CD4-positive, CD25-positive, alpha-beta regulatory T cell (primary cell): ENCODE measurements at places on chromosomes 2 and 18. TPM values are rescaled to one million over a fixed set of nuclear protein-coding genes. Genes with fewer than 3 reads are reported as not detected.
A peak's percentile ranks its signal among the peaks of the same experiment; 100 is the strongest.

Gene KCNG2
- total RNA-seq, result not detected

- peaks cover 33% of the 10 kb centered on the region for H3K36me3 ChIP-seq
- no peak overlapping the region for H3K4me3 ChIP-seq
- no peak for DNase-seq
- H3K27me3 ChIP-seq, result no peaks in the 10 kb centered on the region
- H3K27ac ChIP-seq, result no peak overlapping the region
- H3K4me1 ChIP-seq, result no peaks in the 10 kb centered on the region
Observed at GRCh38 chr2:99444222-99444621, 45.6 kb downstream of the REV1 start.

- H3K27me3 ChIP-seq, result no peaks in the 10 kb centered on the region
- H3K4me3 ChIP-seq, result no peak overlapping the region
- no peak for DNase-seq
- no peak overlapping the region for H3K27ac ChIP-seq
Observed at GRCh38 chr2:134681201-134681600, 37.6 kb downstream of the TMEM163 start.

DNA sequence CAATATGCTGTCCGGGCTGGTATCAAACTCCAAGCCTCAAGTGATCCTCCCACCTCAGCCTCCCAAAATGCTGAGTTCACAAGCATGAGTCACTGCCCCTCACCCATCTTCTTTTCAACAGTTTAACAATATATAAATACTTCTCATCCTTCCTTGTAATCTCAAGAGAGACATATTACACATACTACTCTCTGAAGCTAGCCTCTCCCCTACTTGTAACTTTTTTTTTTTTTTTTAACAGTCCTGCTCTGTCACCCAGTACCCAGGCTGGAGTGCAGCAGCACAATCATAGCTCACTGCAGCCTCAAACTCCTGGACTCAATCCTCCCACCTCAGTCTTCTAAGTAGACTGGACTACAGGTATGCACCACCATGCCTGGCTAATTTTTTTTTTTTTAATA is 5.7 kb downstream of the GFPT1 start:
- no peaks in the 10 kb centered on the region for H3K36me3 ChIP-seq
- no peaks in the 10 kb centered on the region for H3K27me3 ChIP-seq
- no peak overlapping the region for H3K27ac ChIP-seq
- H3K4me3 ChIP-seq, result no peak overlapping the region

Gene DNAH6
- 0.52 TPM for total RNA-seq

DNA sequence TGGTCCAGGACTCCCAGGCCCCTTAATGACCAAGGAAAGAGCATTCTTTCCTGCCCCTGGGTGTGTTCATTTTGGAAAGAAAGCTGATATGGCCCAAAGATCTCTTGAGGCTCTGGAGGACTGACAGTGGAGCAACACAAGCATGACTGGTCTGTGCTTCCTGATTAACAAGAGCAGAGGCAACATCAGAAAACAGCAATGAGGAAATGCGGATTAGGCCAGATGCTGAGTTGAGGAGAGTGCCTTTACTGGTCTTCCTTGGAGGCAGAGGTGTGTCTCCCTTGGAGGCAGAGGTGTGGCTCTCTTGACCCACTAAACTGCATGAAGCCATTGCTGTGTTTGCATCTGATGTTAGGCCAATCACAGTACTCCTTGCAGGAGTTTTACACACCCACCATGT is 19.9 kb downstream of the IL36B start:
- H3K27me3 ChIP-seq, result peaks cover 14% of the 10 kb centered on the region
- H3K4me1 ChIP-seq, result no peaks in the 10 kb centered on the region
- no peak for DNase-seq

DNA sequence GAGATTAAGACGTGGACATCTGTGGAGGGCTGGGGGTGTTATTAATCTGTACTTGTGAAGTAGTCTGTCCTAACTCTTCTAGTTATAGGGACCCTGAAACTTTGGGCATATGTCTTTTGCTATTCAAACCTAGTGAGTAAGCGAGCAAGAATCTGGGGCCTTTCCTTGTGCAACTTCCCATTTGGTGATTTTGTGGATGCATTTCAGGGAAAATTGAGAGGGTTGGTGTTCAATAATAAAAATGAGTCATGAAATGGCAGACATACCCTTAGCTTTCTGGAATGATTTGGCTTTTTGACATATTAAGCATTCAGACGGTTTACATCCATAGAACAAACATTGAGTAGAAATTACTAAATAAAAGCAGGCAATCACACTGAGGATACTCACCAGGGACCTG is 17.0 kb downstream of the COL4A4 start:
- no peaks in the 10 kb centered on the region for H3K4me1 ChIP-seq
- no peaks in the 10 kb centered on the region for H3K36me3 ChIP-seq
- no peak overlapping the region for H3K27ac ChIP-seq
- H3K4me3 ChIP-seq, result no peak overlapping the region
- no peak for DNase-seq

- H3K4me3 ChIP-seq, result peak overlapping the region; percentile 45
- DNase-seq, result no peak
- peaks cover 4% of the 10 kb centered on the region for H3K4me1 ChIP-seq
- no peaks in the 10 kb centered on the region for H3K36me3 ChIP-seq
- H3K27me3 ChIP-seq, result no peaks in the 10 kb centered on the region
Observed at GRCh38 chr2:44578471-44579093, 216.8 kb downstream of the CAMKMT start.

GRCh38 chr2:215652388-215652787 is 216.5 kb upstream of the FN1 start:
- H3K27me3 ChIP-seq, result no peaks in the 10 kb centered on the region
- DNase-seq, result no peak
- H3K36me3 ChIP-seq, result no peaks in the 10 kb centered on the region
- no peaks in the 10 kb centered on the region for H3K4me1 ChIP-seq
- no peak overlapping the region for H3K27ac ChIP-seq

DNA sequence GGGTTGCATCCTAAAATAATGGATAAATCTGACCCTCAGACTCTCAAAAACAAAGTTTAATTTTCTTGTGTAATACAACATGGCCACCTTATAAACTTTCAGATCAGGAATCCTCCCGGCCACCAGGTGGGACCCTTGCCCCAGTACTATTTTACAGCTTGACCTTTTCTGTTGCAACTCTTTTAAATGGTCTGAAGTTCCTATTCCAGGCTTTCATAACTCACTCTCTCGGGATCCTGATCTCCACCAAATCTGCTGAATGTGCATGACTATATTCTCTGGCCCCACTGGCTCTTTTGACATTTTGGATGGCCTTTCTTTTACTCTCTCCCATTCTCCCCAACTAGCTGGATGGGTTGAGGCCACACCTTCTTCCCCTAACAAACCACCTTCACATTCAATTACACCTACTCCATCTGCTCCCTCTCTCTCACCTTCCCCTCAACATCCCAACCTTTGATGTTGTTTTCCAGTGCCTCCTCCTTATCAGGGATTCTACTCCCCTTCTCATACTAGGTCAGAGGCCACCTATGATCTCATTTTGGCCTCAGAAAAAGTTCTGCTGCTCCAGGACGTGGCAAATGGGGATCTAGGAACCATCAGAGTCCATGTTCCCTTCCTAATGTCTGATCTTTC is 70.8 kb downstream of the SESTD1 start:
- H3K4me1 ChIP-seq, result no peaks in the 10 kb centered on the region
- no peak for DNase-seq
- no peak overlapping the region for H3K27ac ChIP-seq
- H3K4me3 ChIP-seq, result no peak overlapping the region

Gene ABCG8
- not detected for total RNA-seq

DNA sequence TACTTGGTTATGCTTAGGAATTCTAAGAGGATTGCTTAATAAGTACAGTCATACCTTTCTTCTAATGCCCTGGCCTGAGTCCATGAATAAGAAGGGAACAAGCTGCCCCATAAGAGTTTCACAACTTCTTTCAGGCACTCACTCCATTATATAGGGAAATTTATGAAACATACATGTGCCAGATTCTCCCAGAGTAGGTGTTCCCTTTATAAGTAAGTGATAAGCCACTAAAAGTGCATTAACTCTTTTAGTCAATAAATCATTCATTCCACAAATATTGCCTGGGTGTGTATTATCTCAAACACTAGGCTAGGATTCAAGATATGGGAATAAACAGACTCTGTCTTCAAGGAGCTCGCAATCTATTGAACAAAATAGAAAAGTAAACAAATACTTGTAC is 84.5 kb upstream of the RBBP8 start:
- H3K27me3 ChIP-seq, result peaks cover 3% of the 10 kb centered on the region
- H3K27ac ChIP-seq, result no peak overlapping the region
- DNase-seq, result no peak
- no peaks in the 10 kb centered on the region for H3K36me3 ChIP-seq
- H3K4me3 ChIP-seq, result no peak overlapping the region

DNA sequence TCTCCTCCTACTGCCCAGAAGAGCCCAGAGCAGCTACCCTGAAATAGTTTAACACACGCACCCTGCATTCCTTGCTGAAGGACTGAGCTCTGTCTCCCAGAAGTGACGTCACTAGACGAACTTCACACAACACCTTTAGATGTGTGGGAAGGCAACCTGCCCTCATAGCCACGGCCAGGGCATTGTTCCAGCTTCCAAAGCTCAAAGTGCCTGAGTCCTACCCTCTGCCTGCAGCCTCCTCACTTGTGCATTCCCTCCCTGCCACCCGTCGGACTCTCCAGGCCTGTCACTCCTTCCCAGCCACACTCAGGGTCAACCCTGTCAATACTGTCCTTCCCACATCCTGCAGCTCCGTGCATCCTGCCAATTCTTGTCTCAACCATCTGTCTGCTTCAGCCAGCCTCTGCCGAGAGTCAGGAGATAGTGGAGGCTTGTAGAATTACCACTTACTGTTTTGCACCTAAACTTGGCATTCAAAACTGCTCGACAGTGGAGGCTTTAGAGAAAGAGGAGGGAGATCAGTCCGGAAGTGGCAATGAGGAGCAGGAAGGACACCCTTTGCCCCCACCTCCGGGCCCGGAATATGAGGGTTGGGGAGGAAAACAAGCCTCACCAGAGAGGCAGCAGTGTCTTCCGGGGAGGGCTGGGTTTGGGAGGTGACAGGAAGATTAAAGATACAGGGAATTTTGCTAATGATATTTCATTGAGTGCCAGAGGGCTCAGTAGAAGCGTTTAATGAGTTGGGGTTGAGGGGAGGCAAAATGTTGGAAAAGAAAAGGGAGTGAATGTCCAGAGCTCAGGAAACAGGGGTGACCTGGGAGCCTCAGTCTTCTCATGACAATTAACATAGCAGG is 72.3 kb upstream of the ATG16L1 start:
- H3K4me1 ChIP-seq, result no peaks in the 10 kb centered on the region
- no peak overlapping the region for H3K4me3 ChIP-seq
- no peaks in the 10 kb centered on the region for H3K27me3 ChIP-seq
- no peak for DNase-seq

- no peaks in the 10 kb centered on the region for H3K4me1 ChIP-seq
- no peaks in the 10 kb centered on the region for H3K36me3 ChIP-seq
- no peaks in the 10 kb centered on the region for H3K27me3 ChIP-seq
- no peak overlapping the region for H3K4me3 ChIP-seq
- H3K27ac ChIP-seq, result no peak overlapping the region
- DNase-seq, result peak; percentile 39
Observed at GRCh38 chr18:31555971-31556747, 35.5 kb upstream of the TTR start.

- DNase-seq, result no peak
- no peaks in the 10 kb centered on the region for H3K36me3 ChIP-seq
- H3K4me3 ChIP-seq, result no peak overlapping the region
Observed at GRCh38 chr18:66833646-66834045, 229.8 kb upstream of the CDH19 start.

DNA sequence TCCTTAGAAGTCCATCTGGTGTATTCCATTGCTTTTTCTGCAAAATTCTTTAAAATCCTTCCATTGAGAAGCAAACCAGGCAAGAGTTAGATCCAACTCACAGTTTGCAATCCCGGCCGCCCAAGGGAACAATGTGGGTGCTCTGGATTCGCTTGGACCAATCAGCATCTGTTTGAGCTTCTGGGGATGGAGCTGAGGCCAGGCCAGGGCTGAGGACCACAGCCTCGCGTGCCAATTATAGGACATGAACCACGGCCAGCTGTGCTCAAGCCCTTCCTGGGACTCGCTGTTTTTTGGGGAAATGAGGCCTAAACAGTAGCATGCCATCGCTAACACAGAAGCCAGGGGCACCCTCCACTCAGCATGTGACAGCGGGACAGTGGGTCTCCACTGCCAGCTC is 270.8 kb downstream of the HDAC4 start:
- H3K36me3 ChIP-seq, result peaks cover 96% of the 10 kb centered on the region
- H3K4me3 ChIP-seq, result no peak overlapping the region
- DNase-seq, result no peak
- no peaks in the 10 kb centered on the region for H3K4me1 ChIP-seq

Gene DSG2
- 0.10 TPM for total RNA-seq

DNA sequence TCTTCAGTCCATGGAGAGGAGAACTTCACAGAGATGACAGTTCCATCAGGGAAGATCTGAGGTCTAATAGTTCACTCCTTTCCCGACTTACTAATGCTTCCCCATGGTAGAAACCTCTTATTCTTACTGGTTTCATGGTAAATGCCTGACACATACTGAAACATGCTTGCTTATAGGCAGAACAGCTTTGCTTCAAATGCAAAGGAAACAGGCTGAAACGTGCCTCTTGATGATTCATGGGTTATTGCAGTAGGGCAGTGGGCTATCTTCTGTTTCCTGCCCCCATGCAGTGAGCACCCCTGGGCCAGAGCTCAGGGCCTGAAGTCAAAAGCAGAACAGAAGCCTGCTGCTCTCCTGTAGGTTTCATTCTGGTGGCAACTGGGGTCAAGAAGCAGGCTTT is 223.5 kb downstream of the RDH14 start:
- no peaks in the 10 kb centered on the region for H3K36me3 ChIP-seq
- no peak overlapping the region for H3K4me3 ChIP-seq
- H3K27me3 ChIP-seq, result peaks cover 2% of the 10 kb centered on the region
- H3K27ac ChIP-seq, result no peak overlapping the region
- H3K4me1 ChIP-seq, result no peaks in the 10 kb centered on the region

DNA sequence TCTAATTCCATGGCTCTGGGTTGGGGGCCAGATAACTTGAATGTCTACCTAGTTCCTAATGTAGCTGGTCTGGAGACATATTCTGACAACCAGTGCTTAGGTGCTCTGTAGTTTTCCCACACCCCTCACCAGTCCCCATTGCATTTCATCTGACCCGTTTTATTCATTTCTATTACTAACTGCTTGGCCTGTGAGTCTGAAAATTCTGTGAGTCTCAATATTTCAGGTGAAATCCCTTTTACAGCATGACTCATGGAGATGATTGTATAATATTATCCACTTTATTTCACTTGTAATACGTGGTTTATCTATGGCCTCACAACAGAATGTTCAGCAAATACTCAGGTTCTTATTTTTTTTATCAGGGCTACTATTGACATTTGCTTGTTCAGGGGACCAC is 103.7 kb upstream of the UGP2 start:
- H3K27me3 ChIP-seq, result no peaks in the 10 kb centered on the region
- H3K36me3 ChIP-seq, result no peaks in the 10 kb centered on the region
- H3K27ac ChIP-seq, result no peak overlapping the region
- H3K4me3 ChIP-seq, result no peak overlapping the region
- no peaks in the 10 kb centered on the region for H3K4me1 ChIP-seq
- no peak for DNase-seq

Gene GPATCH11
- 10.5 TPM for total RNA-seq

Gene IL1R2
- 1.8 TPM for total RNA-seq
